ENCODE measurements at places on chromosomes 5 and 9.

DNA sequence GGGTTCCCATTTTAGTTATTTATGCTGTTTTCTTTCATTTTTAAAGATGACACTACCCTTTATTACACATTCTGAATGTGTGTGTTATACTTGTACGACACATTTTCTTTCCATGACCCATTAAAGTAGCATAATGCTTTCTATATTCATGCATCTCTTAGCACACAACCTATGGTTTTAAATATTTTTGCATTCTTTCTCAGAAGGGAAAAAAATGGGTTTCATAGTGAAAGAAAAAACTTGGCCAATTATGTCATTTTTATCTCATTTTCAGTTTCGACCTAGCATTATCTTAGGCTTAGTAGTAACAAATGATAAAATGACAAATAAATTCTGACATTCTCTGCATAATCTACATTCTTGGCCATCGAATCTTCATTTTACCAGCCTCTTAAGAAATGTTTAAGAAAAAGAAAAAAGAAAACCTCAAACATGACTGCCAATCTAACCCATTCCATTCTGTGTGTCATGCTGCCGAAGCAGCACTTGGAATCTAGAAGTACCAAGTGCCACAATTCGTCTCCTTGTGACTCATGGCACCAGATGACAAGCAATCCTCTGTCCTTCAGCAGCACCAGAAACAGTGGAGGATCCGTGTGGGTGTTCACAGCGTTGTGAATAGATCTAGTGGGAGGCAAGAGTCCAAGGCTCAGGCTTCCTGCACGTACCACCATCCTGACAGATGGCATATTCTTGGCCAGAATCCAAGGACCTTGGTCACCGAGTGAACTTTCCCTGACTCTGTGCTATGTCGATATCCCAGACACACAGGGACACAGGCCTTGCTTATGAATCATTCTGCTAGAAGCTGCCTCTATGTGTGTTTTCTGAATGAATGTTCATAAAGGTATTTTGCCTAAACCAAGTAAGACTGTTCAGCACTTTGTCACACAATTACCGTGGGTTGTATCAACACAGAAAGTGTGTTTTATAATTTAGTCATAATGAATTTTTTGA is 502.7 kb downstream of the NR2F1-AS1 start:
- DNase-seq, result no peak

- no peak for DNase-seq
Measured at GRCh38 chr5:112366987-112367386, 52.1 kb downstream of the EPB41L4A start.

- DNase-seq, result no peak
Measured at GRCh38 chr5:22596404-22596970, 256.7 kb downstream of the CDH12 start.

GRCh38 chr5:170362102-170362501 is 27.1 kb downstream of the KCNMB1 start:
- DNase-seq, result no peak

- DNase-seq, result no peak
Measured at GRCh38 chr9:5644501-5644900, 15.6 kb downstream of the RIC1 start.

- no peak for DNase-seq
Measured at GRCh38 chr9:26470284-26470683, 422.3 kb downstream of the CAAP1 start.
